ENCODE measurements at places on chromosomes 11 and 22. TPM values are rescaled to one million over a fixed set of nuclear protein-coding genes. Genes with fewer than 3 reads are reported as not detected.

- DNase-seq = peak; percentile 64
- peaks cover 7% of the 10 kb centered on the region for H3K27me3 ChIP-seq
- H3K27ac ChIP-seq = no peak within 1 kb of the TSS
- peaks cover 19% of the 10 kb centered on the region for H3K4me1 ChIP-seq
- no peak within 1 kb of the TSS for H3K4me3 ChIP-seq
These were observed at the start of gene BCO2 for GRCh38 chr11:112174789-112175598. Gene BCO2 (plus strand): TSS chr11:112175512. CDS start chr11:112175602, 90 bp downstream.

- no peak for DNase-seq
- H3K27ac ChIP-seq = no peak overlapping the region
- H3K4me1 ChIP-seq = no peaks in the 10 kb centered on the region
These were observed 11.9 kb downstream of the C22orf31 start for GRCh38 chr22:29049655-29050263.

- no peak overlapping the region for H3K4me3 ChIP-seq
- peaks cover 63% of the 10 kb centered on the region for H3K36me3 ChIP-seq
- H3K27me3 ChIP-seq = no peaks in the 10 kb centered on the region
- DNase-seq = no peak
These were observed 123.8 kb upstream of the SORL1-AS1 start for GRCh38 chr11:121576531-121576930.

DNA sequence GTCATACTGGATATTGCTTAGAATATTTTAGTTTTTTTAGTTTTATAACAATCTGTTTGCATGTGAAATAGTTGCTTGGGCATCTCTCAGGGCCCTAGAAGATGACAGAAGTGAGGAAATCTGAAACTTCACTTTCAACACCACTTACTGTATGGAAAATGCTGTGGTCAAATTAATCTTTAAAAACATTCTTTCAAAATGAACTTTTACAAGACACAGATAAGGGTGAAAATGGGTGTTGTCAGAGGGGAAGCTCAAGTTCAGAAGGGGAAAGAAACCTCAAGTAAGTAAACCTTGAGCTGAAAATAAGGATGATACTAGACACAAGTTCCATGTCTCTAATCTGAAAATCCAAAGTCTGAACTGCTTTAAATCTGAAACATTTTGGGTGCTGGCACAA, 1840.1 kb upstream of the RAG2 start:
- H3K4me3 ChIP-seq = no peak overlapping the region
- H3K4me1 ChIP-seq = no peaks in the 10 kb centered on the region
- H3K27me3 ChIP-seq = no peaks in the 10 kb centered on the region
- H3K36me3 ChIP-seq = no peaks in the 10 kb centered on the region
- no peak overlapping the region for H3K27ac ChIP-seq
- no peak for DNase-seq

DNA sequence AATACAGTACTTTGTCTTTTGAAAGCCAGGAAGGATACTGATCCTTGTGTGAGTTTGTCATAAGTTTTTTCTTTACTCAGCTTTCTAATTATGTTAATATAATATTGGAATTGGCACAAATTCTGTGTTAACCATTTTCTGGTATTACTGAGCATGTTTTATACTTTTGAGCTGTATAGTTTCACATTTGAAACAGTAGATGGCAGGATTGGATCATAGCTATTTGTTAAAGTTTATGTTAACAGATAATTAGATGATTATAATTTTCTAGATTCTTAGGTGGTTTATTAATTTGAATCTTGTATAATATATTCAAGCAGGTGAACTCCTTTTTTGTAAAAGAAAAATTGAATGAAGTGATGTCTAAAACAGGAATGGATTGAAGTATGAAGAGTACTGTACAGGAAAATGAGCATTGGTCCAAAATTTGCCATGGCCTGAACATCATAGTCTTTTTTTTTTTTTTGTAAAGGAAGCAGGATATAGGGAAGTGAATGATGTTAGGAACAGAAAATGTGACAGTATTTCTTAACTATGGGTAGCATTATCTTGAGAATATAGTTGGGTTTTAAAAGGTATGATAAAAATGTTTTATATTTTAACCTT, 102.0 kb downstream of the CYP2R1 start:
- H3K27ac ChIP-seq = no peak overlapping the region
- no peaks in the 10 kb centered on the region for H3K36me3 ChIP-seq
- no peaks in the 10 kb centered on the region for H3K4me1 ChIP-seq
- no peak overlapping the region for H3K4me3 ChIP-seq
- DNase-seq = peak; percentile 42
- H3K27me3 ChIP-seq = no peaks in the 10 kb centered on the region

DNA sequence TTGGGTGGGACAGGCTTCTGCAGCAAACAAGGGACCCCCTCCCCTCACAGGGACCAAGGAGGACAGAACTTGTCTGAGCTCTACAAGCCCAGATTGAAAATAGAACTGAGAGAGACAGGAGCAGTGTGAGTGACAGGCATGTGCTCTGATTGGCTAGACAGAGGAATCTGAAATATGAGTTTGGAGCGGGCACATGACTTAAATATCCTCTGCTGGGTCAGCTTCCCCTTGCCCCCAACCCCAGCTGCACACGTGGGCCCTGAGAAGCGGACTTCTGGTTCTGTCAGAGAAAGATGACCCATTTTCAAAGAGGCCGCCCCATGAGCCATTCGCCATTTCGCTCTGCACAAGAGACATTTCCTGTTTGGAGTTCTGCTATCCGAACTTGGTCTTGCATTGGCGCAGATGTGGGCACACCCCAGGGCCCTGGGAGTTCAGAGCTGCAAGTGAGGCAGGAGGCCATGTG, 5.3 kb downstream of the TUBA8 start:
- no peaks in the 10 kb centered on the region for H3K36me3 ChIP-seq
- H3K27me3 ChIP-seq = no peaks in the 10 kb centered on the region
- no peak overlapping the region for H3K4me3 ChIP-seq
- no peak overlapping the region for H3K27ac ChIP-seq
- DNase-seq = no peak
- H3K4me1 ChIP-seq = peaks cover 22% of the 10 kb centered on the region

- H3K4me1 ChIP-seq = peaks cover 4% of the 10 kb centered on the region
- H3K27me3 ChIP-seq = peaks cover 3% of the 10 kb centered on the region
- no peak for DNase-seq
- H3K36me3 ChIP-seq = peaks cover 4% of the 10 kb centered on the region
- H3K4me3 ChIP-seq = no peak overlapping the region
- no peak overlapping the region for H3K27ac ChIP-seq
These were observed 15.1 kb upstream of the AIFM3 start for GRCh38 chr22:20951932-20952380.

DNA sequence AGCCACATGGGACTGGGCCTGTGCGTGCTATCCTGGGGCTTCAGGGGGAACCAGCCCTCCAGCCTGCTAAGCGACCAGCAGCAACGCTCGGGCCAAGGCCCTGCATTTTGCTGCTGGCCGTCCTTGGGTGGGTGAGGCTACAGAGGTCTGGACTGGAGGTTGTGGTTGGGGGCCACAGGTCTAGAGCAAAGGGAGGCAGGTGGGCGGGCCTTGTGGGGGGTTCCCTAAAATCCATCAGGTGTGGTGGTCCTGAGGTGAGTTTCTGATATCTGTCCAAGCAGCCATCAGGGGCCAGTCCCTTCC, 34.7 kb downstream of the PPM1F start:
- H3K36me3 ChIP-seq = no peaks in the 10 kb centered on the region
- DNase-seq = no peak
- no peaks in the 10 kb centered on the region for H3K27me3 ChIP-seq
- H3K4me1 ChIP-seq = no peaks in the 10 kb centered on the region

DNA sequence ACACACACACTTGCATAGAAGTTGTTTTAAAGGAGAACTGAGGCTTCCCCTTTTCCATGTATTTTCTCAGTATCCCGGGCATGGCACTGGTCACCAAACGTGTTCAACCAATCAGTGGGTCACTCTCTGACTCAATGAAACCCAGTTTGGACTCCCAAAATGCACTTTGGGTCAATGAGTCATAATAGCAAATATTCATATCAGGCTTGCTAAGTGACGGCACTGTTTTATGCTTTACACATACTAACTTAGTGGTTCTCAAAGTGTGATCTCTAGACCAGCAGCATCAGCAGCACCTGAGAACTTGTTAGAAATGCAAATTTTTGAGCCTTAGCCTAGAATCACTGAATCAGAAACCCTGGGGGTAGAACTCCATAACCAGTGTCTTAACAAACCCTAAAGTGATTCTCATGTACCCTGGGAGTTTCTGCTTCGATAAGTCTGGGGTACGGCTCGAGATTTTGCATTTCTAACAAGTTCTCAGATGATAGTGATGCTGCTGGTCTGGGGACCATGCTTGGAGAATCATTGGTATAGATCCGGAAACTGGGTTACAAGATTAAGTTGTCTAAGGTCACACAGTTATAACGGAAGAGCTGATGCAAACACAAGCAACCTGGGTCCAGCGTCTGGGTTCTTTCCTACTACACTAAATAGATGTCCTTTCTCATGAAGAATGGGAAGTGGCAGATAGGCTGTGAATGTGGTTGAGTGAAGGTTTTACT, 35.6 kb downstream of the ETS1 start:
- H3K36me3 ChIP-seq = no peaks in the 10 kb centered on the region
- peak; percentile 89 for DNase-seq
- no peaks in the 10 kb centered on the region for H3K27me3 ChIP-seq
- peak overlapping the region; percentile 92 for H3K27ac ChIP-seq
- no peak overlapping the region for H3K4me3 ChIP-seq

- no peaks in the 10 kb centered on the region for H3K27me3 ChIP-seq
- H3K4me1 ChIP-seq = no peaks in the 10 kb centered on the region
- DNase-seq = no peak
- no peak overlapping the region for H3K4me3 ChIP-seq
- no peak overlapping the region for H3K27ac ChIP-seq
These were observed 223.4 kb upstream of the PITPNB start for GRCh38 chr22:28142361-28142961.

DNA sequence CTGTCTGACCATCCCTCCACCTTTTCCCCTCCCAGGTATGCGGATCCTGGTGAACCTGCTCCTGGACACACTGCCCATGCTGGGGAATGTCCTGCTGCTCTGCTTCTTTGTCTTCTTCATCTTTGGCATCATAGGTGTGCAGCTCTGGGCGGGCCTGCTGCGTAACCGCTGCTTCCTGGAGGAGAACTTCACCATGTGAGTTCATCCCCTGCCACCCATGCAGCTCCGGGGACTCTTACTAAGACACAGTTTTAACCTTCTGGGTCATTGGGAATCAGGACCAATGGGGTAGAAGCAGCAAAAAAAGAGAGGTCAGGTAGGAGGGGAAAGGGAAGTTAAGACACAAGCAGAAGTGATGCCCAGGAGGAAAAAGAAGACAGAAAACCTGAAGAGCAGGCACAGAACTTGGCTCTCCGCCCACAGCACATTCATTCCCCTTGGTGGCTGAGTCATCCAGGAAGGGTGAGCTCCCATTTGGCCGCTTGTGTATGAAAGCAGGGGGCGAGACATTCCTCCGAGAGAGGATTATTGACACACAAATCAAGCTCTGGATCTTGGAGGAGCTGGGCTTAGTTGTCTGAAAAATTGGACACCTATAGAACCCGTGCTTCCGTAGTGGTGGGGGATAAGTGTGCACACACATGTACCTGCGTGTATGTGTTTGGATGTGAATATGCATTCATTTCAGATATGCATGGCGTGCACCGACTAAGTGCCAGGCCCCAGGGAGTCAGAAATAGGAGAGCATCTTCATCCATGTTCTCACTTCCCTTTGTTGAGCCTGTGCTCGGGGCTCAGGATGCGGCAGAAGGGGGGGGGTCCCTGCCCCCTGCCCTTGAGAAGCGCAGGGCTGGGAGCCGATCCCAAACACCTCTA, 64.2 kb downstream of the CACNA1I start:
- H3K27ac ChIP-seq = no peak overlapping the region
- no peak for DNase-seq
- no peak overlapping the region for H3K4me3 ChIP-seq
- no peaks in the 10 kb centered on the region for H3K27me3 ChIP-seq
- no peaks in the 10 kb centered on the region for H3K4me1 ChIP-seq
- no peaks in the 10 kb centered on the region for H3K36me3 ChIP-seq

GRCh38 chr11:62025487-62026105, 58.2 kb upstream of the FTH1 start:
- H3K27ac ChIP-seq = peak overlapping the region; percentile 79
- H3K4me3 ChIP-seq = no peak overlapping the region
- no peaks in the 10 kb centered on the region for H3K36me3 ChIP-seq
- peak; percentile 93 for DNase-seq
- peaks cover 15% of the 10 kb centered on the region for H3K4me1 ChIP-seq
- no peaks in the 10 kb centered on the region for H3K27me3 ChIP-seq

- no peak overlapping the region for H3K4me3 ChIP-seq
- H3K27ac ChIP-seq = no peak overlapping the region
These were observed 90.9 kb downstream of the MICAL2 start for GRCh38 chr11:12200991-12201985.

DNA sequence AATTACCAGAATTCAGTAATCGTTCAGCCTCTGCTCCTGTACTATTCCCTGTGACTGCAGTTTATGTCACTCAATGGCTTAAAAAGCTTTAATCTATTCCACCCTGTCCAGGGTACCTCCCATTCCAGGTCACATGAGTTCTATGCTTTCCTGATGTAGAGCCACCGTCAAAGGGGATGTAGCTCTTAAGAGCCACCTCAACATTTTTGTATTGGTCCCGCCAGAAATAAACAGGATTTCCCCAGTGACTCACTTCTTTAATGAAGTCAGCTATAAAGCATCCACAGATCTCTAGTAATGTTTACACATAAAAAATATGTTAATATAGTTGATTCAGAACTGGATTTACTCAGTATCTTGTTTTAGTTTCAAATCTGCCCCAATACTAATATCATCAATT, 1.3 kb upstream of the OR8D1 start:
- no peak for DNase-seq
- H3K4me3 ChIP-seq = no peak overlapping the region
- H3K4me1 ChIP-seq = no peaks in the 10 kb centered on the region
- H3K27ac ChIP-seq = no peak overlapping the region
- no peaks in the 10 kb centered on the region for H3K36me3 ChIP-seq
- no peaks in the 10 kb centered on the region for H3K27me3 ChIP-seq

DNA sequence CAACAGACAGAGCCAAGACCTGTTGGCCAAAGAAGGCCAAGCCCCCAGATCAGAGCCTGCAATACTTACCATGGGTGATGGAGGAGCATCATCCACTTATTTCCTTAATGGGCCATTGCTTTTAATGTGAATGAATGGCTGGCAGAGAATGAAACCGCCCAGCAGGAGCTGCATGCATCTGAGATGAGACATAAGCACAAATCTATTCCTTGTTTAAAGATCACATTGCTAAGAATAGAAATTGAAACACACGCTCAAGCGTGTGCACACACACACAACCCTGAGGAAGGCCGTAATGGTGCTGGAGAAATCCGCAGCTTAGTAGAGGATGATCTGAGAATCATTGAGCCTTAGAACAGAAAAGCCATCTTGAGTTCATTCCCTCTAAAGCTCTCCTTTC, 5.3 kb upstream of the RRAS2 start:
- H3K27me3 ChIP-seq = no peaks in the 10 kb centered on the region
- DNase-seq = no peak

GRCh38 chr11:829847-830294, 2.2 kb downstream of the CRACR2B start:
- peak overlapping the region; percentile 53 for H3K4me3 ChIP-seq
- H3K36me3 ChIP-seq = peaks cover 4% of the 10 kb centered on the region
- no peak overlapping the region for H3K27ac ChIP-seq
- DNase-seq = no peak
- H3K4me1 ChIP-seq = peaks cover 73% of the 10 kb centered on the region

Gene BLID
- total RNA-seq = not detected

Gene IL18BP
- total RNA-seq = 30.7 TPM

Gene TRIM48
- not detected for total RNA-seq

Gene UBQLNL
- 1.3 TPM for total RNA-seq

Gene CNGA4
- 0.79 TPM for total RNA-seq

Gene GP1BB
- 0.27 TPM for total RNA-seq

Gene OR51E2
- not detected for total RNA-seq

Gene MYO7A
- total RNA-seq = 0.17 TPM

Data from B cell (primary cell).